ENCODE measurements at places on chromosomes 2 and 18. TPM values are rescaled to one million over a fixed set of nuclear protein-coding genes. Genes with fewer than 3 reads are reported as not detected.

The HOXD9 gene
- polyA plus RNA-seq = not detected

The GPR35 gene
- polyA plus RNA-seq = 1.1 TPM

The ZNF397 gene
- 10.1 TPM for polyA plus RNA-seq

DNA sequence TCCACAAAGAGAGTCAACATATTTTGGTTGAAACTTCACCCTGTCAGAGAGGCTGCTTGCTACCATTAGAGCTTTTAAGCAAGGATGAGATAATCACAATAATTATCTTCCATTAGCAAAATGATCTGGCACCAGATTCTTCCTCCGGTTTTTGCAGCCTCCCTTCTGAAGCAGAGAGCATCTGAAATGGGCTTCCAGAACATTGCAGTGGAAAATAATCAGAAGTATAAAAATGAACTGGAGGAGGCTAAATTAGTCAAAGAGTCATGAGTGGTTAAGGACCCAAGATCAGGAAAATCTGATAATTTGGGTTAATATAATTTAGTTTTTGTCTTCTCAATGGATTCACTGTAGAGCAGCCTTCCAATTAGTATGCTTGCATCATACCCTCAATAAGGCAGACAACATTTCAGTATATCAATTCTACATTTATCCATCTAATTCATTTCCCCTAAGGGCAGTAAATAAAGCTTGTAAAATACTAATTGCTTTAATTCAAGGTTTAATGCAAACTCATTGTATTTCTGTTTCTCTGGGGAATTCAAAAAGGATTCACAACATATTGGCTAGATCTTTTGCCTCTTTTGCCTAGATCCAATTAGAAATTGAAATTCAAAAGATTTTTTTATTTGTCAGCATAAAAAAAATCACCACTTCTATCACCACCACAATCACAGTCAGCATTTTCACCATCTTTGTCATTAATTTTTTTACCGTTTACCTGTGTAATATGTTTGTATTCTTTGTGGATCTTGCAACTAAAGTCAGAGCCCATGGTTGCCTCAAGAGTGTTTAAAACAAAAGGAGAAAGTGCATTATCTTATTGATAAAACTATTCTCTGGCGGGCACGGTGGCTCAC is 537.2 kb upstream of the DCC start:
- H3K36me3 ChIP-seq = no peaks in the 10 kb centered on the region
- H3K4me1 ChIP-seq = no peaks in the 10 kb centered on the region
- no peak overlapping the region for H3K4me3 ChIP-seq
- H3K27ac ChIP-seq = no peak overlapping the region

The LYPD6B gene
- not detected for polyA plus RNA-seq

- no peak overlapping the region for H3K4me3 ChIP-seq
- no peaks in the 10 kb centered on the region for H3K36me3 ChIP-seq
- H3K4me1 ChIP-seq = peaks cover 31% of the 10 kb centered on the region
- no peaks in the 10 kb centered on the region for H3K27me3 ChIP-seq
- H3K27ac ChIP-seq = no peak overlapping the region
Observed at GRCh38 chr2:152497481-152498052, 162.6 kb downstream of the FMNL2 start.

Measured in heart left ventricle (tissue), 16 donors.